Stimulated activated CD8-positive, alpha-beta memory T cell treated with anti-CD3 and anti-CD28 coated beads, Interleukin-2, amount 100 ng/mL, for 48 hours (primary cell): ENCODE measurements at places on chromosomes 7 and 10.

DNA sequence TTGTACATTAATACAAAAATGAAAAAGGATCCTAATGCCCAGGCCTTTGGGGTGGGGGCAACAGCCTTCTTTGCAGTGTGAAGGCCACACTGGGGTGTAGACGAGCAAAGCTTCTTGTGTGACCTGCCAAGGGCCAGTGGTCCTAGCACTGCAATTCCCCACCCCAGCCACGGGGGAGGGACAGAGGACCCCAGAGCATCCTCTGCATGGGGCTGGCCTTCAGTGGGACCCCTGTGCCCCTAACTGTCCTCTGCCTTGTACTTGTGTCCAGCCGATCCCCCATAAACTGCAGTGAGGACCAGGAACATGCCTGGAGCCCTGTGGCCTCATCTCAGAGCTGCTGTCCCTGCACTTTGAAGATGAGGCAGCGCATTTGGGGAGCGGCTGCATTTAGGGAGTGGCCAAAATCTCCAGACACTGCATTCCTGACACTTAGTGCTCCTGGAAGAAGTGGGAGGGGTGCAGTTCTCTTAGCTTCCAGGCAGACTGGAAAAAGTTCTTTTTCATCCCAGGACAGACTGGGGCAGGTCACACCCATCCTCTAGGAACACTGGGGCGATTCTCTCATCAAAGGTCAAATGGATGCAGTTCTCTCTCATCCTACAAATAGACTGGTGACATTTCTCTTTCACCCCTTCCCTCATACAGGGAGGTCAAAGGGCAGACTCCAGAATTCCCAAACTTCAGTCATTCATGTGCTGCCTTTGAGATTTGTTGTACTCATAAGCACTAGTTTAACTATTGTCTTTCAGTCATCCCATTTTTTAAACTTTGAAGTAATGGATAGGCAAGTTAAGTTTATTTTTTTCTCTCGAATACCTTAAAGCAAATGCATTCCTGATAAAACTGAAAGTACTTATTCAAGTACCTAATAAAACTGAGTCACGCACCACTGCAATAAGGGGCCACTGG lies 922 bp upstream of the MYO1G start:
- DNase-seq: no peak

DNA sequence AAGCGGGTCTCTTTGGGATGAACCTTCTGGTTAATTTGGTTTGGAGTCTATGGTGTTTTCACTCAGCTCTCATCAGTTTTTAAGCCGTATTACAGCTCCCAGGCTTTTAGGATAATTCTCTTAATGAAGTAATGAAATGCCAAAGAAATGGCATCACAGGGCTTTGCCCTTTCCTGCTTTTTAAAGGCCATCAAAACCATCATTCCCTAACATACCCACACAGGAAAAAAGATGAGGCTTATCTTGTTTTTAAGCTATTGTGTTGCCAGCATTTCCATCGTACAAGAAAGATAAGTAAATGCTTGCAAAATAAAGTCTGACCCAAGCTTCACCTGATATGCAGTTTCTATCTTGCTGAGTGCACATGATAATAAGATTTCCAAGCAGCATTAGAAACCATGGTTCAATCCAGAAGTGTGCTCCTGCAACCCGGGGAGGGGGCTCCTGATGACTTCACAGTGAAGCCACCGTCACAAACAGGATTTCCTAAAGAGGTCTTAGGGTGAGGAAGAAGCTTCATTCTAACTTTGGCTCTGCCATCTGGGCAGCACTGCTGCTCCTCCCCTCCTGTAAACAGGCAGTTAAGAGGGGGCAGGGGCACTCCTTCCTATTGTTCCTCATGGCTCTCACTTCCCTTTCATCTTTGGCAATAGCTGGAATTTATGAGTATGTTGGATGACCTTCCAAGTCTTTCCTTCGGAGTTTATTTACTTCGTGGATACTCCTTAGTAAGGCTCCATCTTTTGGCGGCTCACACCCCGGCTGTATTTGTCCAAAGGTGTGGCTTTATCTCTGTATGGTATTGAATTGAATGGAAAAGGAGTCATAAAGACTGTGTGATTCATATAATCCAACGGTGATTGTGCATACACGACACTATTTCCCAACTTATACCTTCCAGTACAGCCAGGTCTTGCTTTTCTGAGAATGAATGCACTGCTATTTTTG lies 55.2 kb upstream of the FAM133B start:
- DNase-seq: no peak

- DNase-seq: no peak
Observed at GRCh38 chr10:48589266-48589665, 15.6 kb downstream of the ARHGAP22 start.

- no peak for DNase-seq
Observed at GRCh38 chr10:103747193-103747865, 108.0 kb downstream of the SH3PXD2A start.

DNA sequence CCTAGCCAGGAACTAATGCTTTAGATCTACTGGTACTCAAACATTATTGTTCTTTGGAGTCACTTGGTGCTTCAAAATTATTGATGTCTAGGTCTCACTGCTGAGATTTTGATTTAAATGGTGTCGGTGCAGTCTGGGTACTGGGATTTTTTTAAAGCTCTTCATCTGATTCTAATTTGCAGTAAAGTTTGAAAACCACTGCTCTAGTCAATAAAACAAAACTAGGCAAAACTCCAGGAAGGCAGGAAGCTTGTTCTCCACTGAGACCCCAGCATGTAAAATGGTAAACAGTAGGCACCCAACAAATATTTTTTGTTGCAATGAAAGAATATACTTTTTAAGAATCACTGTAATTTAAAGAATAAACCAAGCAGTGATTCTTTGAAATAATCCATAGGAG lies 49.7 kb downstream of the ADD3 start:
- no peak for DNase-seq

DNA sequence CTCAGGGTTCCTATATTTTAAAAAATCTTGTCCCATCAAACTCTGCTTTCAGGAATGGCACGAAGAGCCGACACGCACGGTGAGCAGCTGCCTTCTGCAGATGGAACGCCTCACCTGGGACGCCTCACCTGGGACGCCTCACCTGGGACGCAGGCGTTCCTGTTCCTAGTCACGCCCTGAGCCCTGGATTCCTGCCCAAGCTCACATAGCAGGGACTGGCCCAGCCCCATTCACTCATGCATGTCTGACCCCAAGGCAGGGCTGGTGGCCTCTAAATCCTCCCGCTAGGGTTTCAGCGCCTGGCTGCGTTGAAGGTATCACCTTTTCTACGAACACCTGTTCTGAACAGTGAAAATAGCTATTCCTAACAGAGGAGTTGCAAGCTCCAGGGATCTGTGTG lies 49.8 kb downstream of the CARD11 start:
- no peak for DNase-seq

DNA sequence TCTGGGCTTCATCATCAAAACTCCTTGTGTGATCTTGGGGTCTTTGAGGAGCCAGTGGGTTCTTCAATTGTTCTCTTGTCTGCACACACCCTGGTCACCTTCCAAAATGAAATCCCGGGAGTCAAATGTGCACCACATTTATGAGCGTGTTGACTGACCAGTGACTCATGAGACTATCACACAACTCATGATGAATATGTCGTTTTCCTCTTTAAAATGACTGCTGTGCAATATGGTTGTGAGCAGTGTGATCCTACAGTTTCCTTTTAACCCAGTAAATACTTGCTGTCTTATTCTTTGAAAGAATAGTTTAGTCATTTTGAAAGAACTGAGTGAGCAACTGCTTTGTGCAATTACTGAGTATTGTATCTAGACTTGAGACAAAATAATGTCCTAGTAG lies 149.2 kb downstream of the DYNC1I1 start:
- DNase-seq: no peak

- no peak for DNase-seq
Observed at GRCh38 chr10:8116926-8117493, 62.5 kb downstream of the GATA3 start.

GRCh38 chr10:95247200-95247880 lies 43.5 kb downstream of the PDLIM1 start:
- no peak for DNase-seq

DNA sequence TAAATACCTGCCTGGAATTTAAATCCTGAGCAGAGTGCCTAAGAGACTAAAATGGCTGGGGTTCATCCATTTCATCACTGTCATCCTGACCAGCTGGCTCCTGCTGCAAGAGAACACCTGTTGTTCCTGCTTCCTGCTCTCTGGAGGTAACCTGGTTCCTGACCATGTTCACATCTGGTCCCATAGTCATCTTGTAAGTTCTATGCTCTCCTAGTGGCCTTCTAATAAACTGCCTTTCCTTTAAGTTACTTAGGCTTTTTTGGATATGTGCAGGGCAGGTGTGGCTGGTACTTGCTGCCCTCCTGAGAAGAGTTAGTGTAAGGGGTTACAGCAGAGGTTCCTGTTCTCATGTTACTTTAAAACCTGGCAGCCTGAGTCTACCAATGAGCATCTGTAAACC lies 80.0 kb downstream of the NRCAM start:
- no peak for DNase-seq

DNA sequence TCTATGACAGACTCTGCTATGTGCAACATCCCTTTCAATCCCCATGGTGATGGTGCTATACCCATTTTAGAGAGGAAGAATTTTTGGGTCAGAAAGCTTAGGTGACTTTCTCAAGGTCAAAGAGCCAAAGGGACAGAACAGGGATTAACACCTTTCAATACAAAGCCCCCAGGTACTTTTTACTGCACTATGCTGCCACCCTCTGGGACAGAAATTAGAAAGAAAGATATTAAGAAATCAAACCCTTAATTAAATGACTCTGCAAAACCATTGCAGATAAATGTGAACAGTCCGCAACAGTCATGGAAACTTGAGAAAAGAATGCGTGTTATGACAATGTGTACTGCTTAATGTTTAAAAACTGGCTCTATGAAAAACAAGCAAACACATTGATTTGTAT lies 673.7 kb downstream of the MAGI2 start:
- DNase-seq: no peak

DNA sequence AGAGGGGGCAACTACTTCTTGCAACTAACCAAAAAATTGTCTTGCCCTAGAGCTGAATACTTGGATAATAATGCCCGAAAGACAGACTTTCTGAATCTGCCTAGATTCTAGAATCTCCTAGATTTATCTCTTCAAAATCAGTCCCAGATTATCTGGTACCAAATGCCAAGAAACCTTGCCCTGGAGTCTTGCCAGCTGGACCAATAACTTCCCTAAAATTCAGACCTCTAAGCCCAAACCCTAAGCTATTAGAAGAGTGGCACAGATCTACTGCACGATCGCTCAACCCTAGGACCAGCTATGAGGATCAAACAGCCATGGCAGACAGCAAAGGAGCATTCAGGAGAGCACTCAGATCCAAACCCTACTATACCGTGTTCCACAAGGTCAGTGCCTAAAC lies 45.0 kb downstream of the ARMH3 start:
- DNase-seq: no peak

DNA sequence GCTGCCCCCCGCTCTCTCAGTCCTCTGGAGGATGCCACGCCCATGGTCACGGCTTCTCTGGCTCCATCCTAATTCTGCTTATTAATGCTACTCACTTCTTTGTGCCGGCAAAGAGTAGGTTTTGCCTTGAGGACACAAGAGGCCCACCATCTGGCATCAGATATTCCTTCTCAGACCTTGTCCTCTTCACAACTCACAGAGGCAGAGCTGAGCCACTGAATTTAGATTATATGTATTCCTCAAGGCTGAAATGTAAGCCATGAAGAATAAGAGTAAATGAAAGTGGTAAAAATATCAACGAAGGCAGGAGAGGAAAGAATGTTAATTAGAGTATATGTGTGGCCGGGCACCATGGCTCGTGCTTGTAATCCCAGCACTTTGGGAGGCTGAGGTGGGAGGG lies 6.5 kb downstream of the RBP4 start:
- no peak for DNase-seq

DNA sequence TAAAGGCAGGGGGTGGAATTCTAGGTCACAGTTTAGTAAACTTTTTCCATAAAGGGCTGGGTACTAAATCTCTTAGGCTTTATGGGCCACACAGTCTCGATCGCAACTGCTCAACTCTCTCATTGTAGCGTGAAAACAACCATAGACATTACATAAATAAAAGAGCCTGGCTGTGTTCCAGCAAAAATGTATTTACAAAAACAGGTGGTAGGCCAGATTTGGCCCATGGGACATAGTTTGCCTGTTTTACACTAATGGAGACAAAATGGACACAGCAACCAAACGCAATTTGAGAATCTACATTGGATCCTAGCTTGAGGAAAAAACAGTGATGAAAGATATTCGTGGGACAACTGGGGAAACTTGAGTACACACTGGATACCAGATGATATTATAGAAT lies 23.2 kb upstream of the MALSU1 start:
- DNase-seq: no peak

GRCh38 chr10:26296360-26296759 lies 79.8 kb downstream of the GAD2 start:
- DNase-seq: no peak
